ENCODE measurements at places on chromosomes 16 and 17.

GRCh38 chr16:89257757-89258465, 40.4 kb downstream of the ZNF778 start:
- no peak for DNase-seq

DNA sequence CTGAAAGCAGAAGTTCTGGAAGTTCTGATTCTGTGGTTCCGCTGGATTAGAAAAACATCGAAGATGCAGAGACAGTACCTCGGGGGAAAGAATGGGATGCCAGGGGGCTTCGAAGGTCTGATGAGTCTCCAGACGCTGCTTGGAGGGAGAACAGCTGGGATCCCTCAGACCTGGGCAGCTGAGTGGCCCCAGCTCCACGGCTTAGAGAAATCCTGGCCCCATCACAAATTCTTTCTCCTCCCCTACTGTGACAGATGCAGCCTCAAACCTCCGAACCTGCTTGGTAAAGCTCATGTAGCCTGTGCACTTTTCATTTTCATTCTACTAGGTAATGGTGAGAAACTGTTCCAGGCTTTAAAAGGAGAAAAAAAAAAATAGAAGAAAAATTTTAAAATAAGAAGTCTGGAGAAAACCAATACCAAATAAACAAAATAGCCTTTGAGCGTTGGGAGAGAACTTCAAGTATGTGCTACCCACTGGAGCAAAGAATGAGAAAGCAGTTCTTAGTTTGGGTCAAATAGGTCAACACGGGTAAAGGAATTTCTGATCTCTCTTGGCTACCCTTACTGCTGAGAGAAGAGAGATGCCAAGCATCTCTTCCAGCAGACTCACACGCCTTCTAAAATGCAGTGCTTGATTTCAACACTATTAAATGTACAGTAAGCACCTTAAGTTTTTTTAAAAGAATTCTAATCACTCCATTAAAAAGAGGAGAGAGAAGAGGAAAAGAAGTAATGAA, 19.9 kb downstream of the MAF start:
- no peak for DNase-seq

DNA sequence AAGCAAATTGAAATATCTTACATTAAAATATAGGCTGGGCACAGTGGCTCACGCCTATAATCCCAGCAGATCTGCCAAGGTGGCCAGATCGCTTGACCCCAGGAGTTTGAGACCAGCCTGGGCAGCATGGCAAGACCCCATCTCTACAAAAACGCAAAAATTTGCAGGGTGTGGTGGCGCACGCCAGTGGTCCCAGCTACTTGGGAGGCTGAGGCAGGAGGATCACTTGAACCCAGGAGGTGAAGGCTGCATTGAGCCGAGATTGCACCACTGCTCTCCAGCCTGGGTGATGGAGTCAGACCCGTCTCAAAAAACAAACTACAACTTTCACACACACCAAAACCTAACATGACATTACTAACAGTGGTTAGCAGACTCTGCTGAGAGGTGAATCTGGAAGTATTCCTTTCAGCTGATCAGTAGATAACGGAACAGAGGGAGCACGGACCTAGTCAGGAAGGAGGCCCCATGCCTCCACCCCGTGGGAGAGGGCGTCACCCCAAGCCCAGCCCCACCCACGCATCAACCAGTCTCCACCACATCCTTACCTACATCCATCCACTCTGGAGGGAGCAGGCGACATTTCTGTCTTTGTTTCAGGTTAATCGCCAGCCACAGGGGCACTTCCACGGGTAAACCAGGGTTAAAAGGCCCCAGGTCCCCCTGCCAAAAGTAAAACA, 1.7 kb downstream of the GINS2 start:
- peak; percentile 51 for DNase-seq

DNA sequence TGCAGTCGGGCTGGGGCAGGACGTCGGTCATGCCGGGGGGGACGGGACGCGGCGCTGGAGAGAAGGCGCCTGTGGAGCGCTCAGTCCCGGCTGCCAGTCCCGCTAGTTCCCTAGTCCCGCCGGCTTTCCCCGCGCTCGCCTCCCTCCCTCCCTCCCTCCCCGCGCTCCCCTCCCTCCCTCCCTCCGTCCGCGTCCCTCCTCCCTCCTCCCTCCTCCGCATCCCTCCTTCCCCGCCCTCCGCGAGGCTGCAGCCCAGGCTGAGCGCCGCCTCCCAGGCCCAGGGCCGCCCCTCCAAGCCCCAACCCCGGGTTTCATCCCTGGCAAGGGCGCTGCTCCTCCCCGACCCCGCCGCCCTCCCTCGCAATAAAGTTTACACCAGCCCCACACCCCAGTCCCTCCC, 34.8 kb downstream of the TIMM22 start:
- DNase-seq = no peak

- DNase-seq = no peak
Observed at GRCh38 chr17:82949361-82949760, 109.5 kb upstream of the ZNF750 start.

DNA sequence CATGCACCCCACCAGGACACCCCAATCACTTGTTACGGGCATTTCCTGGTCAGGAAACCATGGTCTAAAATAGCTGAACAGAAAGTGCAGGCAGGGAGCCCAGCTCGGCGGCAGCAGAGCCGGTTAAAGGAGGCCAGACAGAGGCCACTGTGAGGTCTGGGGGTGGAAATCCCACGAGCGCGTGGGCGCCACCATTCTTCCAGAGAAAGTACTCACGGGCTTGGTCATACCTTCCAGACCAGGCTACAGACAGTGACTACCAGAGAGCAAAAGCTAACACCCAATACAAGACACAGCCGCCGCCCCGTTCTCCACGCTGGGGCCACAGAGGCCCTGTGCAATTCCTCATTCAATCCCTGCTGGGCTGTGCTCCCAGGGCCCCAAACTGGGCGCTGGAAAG, 11.9 kb downstream of the CEP131 start:
- DNase-seq = no peak

GRCh38 chr17:29620271-29620670, 2.4 kb downstream of the CORO6 start:
- no peak for DNase-seq

DNA sequence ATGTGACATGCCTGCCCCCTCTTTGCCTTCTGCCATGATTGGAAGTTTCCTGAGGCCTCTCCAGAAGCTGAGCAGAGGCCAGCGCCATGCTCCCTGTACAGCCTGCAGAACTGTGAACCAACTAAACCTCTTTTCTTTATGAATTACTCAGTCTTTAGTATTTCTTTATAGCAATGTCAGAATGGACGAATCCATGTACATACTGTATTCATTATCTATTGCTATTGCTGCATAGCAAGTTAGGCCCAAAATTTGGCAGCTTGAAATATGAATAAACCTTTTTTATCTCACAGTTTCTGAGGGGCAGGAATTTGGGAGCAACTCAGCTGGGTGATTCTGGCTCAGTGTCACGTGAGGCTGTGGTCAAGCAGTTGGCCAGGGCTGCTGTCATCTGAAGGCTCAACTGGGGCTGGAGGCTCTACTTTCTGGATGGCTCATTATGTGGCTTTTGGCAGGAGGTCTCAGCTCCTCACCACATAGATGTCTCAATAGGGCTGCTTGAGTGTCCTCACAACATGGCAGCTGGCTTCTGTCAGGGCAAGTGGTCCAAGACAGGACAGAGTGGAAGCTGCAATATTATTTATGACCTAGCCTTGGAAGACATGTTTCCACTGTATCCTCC, 40.0 kb downstream of the SOCS1 start:
- no peak for DNase-seq

- no peak for DNase-seq
Observed at GRCh38 chr17:1089915-1090314, 89.9 kb downstream of the ABR start.

DNA sequence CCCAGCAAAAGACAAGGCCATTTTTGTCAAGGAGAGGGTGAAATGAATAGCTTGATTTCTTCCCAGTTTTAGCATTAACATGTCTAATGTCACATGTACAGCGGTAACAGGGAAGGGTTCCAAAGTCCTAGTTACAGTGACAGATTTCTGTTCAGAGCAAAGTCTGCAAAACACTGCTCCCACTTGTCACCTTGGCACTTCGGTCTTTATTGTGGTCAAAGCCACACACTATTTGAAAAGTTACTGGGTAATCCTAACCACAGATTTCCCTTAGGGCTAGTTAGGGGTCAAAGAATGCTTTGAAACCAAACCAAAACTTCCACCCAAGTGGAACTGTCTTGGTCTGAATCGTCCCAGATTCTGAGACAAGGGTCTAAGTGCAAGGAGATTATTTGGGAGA, 455.6 kb downstream of the HS3ST3B1 start:
- no peak for DNase-seq

DNA sequence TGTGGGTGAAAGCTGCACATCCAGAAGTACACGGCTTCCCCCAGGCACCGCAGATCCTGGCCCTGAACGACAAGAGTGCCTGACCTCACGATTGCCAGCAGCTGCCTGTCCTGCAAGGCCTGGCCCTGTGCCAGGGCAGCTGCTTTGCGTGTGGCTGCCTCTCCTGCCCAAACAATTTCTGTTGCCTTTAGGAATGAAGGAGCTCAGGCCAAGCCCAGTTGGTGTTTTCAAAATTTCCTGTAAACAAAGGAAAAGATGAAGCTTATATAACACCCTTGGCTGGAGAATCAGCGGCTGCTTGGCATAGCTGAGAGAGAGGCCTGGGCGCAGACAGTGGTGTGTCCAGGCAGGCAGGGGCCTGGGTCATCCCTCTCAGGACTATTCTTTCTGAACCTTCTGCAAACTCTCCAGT, 11.7 kb upstream of the SLC47A2 start:
- DNase-seq = no peak

DNA sequence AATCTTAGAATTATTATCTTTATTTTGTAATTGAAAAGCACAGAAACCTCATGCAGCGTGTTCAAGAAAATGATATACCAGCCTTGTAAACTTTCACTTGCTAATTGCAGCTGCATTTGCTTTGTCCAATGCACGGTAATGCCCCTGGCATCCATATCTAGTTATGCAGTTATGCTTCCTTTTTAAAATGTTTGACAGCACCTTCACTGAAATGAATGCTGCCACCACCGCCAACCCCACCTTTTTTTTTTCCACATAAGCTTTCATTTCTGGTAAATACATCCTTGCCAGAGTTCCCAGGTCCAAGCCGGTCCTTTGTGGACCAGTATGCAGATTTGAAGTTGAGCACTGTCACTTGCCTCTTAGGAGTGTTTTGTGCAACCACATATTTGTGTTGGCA, 338.8 kb downstream of the WWOX start:
- DNase-seq = no peak

- no peak for DNase-seq
Observed at GRCh38 chr16:9366048-9366969, 274.9 kb downstream of the HAPSTR1 start.

DNA sequence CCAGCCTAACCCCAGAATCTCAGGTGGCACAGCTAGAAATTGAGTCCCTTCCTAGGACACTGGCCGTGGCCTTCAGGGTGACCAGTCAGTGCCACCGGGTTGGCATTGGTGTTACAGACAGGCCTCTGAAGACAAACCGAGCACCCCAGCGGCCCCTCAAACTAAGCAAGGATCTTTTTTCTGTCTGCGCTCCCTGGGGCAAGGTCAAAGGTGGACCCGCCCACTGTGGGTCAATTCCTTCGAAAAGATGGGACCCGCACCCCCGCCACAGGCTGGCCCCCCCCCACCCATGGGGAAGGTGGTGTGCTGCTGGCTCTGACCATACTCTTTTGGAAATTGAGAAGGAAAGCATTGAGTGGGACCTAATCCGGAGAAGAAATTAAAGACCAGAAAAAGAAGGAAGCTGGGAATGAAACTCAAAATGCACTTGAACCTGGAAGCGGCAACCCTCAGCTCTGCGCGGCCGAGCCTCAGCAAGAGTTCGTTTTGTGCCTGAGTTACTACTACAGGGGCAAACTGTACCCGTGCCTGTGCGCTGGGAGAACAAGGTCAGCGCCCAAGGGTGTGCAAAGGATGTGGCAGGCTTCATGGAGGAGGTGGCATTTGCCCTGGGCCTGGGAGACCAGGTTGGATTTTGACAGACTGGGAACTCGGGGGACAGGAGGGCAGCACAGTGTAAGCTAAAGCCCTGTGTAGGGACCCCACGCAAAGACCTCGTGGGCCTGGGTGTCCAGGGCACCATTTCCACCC, 20.4 kb downstream of the TMC6 start:
- no peak for DNase-seq

DNA sequence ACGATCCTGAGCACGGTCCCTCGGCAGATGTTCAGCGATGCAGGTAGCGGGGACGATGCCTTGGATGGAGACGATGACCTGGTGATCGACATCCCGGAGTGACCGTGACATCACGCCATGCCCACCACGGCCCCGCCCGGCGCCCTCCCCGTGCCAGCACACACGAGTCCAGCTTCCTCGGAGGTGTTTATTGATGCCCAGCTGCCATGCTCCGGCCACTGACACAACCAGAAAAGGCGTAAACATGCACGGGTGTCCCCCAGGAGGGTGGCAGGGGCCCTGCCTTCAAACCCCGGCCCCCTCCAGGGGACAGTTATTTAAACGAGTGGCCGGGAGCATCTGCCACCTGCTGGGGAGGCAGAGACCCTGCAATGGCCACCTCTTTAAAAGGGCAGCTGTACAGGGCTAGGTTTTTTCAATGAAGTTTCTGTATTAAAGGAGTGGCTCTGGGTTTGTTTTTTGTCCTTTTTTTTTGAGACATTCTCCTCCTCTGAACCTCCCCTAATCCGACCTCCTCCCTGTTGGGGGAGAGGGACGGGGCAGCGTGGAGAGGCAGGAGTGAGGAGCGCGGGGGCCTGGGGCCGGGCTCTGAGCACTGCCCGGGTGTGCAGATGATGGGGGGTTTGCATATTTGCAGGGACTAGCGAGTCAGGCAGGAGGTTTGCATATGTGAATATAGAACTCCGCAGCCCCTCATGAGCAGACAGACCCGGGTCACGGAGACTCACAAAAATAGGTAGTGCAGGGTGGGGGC, 5.3 kb downstream of the DOC2A start:
- peak; percentile 38 for DNase-seq

DNA sequence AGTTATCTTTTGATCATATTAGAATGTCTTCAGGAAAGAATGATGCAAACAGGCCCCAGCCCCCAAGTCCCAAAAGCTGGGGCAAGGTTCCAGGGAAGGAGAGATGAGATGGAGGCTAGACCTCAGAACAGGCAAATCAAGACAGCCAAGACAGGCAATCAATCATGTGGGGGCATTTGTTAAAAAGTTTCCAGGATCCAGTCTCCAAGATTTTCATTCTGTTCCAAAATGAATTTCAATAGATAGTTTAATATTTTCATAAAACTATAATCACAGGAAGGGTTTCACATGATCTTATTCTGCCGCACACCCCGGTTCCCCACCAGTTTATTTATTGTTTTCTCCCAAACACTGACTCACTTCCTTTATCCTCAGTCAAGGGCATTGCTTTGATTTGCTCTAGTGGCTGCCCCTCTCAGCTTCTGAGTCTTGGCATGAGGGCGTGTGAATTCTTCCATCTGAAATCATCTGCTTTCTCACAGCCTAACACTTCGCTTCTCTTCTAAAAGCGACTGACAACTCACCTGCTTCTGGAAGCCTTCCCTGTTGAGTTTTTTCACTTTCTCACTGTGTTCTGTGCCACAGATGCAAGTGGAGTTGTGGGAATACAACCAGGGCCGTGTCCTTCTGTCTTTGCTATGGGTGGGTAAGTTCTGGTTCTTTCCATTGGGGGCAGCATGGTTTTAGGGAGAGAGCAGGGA, 12.2 kb upstream of the TERF2 start:
- DNase-seq = no peak

GRCh38 chr17:48416971-48417370, 13.0 kb downstream of the SKAP1 start:
- no peak for DNase-seq

GRCh38 chr16:53968454-53968853, 264.5 kb downstream of the FTO start:
- no peak for DNase-seq

- no peak for DNase-seq
Observed at GRCh38 chr16:55480228-55480655, 1.2 kb downstream of the MMP2 start.

GRCh38 chr17:74502861-74503260, 28.4 kb downstream of the CD300LB start:
- DNase-seq = no peak
